ENCODE measurements at places on chromosomes 2 and 18. TPM values are rescaled to one million over a fixed set of nuclear protein-coding genes. Genes with fewer than 3 reads are reported as not detected.

- H3K36me3 ChIP-seq = no peaks in the 10 kb centered on the region
- H3K4me1 ChIP-seq = peaks cover 14% of the 10 kb centered on the region
- DNase-seq = no peak
- 0 out of 2 replicates have a peak, but pooled peaks cover 3% of the 10 kb centered on the region for H3K27me3 ChIP-seq
These were observed 165.4 kb downstream of the RBM43 start for GRCh38 chr2:151096235-151096634.

DNA sequence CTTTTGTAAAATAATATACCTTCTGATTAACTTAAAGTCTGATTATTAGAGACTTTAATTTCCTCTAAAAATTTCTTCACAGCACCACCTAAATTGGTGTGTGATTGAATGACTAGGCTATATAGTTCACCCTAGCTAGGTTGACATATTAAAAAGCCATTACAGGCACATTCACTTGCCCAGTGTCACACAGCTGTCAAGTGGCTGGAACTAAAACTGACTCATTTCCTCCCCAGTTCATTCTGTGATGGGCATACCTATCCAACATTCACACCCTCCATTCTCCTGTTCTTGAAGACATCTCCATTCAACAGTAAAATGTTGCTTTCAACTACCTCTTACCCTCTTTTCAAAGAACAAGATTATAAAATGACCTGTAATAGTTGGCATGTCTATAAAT is 334.5 kb downstream of the ARHGAP15 start:
- peaks cover 3% of the 10 kb centered on the region for H3K4me1 ChIP-seq
- no peaks in the 10 kb centered on the region for H3K36me3 ChIP-seq
- H3K27ac ChIP-seq = no peak overlapping the region
- H3K27me3 ChIP-seq = no peaks in the 10 kb centered on the region
- no peak overlapping the region for H3K4me3 ChIP-seq
- no peak for DNase-seq

The MC4R gene
- total RNA-seq = not detected

DNA sequence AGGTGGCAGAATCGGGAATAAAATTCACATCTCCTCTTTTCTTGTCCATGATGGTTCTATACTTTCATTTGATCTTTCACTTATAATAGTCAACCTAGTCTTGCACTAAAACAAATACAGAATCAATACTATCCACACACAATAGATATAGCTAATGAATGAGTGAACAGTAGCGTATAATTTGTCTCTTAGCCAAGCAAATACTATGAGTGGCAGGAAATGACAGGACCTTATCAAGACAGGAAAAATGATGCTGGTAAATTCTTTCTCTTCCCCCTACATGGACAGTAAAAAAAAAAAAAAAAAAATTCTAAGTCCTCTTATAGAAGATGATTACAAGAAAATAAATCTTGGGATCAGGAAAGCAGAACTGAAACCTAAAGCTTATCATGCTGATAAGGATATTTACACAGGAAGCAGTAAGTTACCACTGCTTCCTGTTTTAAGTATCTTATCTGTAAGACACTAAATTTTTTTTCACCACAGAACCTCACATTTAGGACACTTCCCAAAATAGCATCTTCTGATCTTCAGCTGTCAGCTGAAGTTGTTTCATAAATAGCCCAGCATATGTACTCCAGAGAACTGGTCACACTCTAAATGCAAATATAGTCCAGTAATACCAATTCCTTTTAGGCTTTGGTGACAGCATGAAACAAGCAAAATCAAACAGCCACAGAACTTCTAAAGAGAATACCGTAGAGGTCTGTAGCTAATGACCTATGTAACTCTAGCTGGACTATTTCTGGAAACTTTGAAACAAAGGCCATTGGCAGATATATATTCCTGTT is 27.0 kb downstream of the IRS1 start:
- no peak overlapping the region for H3K4me3 ChIP-seq
- peaks cover 25% of the 10 kb centered on the region for H3K4me1 ChIP-seq
- peak overlapping the region; percentile 44 for H3K27ac ChIP-seq
- DNase-seq = peak; percentile 66
- no peaks in the 10 kb centered on the region for H3K27me3 ChIP-seq
- H3K36me3 ChIP-seq = peaks cover 72% of the 10 kb centered on the region

The TSPYL6 gene
- total RNA-seq = 0.03 TPM

The DNER gene
- 0.15 TPM for total RNA-seq

The SLC9A4 gene
- 0.04 TPM for total RNA-seq

DNA sequence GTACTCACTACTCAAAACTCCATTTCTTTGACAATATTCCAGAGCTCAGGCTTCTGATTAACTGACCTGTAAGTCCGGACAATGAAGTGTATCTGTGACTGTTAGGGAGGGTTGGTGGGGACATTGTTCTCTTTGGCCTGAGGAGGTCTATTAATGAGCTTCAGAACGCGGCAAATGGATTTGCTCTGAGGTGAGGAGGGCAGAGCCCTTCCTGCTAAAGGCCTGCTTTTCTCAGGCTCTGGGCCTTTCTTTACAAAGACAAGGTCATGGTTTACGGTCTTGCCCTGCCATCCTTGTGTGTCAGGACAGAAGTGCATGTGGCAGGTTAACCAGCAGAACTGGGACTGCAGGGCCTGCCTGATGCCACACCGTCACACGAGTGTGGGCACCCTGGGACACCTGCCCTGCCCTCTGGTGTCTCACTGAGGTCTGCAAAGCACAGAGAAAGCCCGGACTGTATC is 7.2 kb downstream of the ALKAL2 start:
- no peak overlapping the region for H3K27ac ChIP-seq
- H3K36me3 ChIP-seq = peaks cover 62% of the 10 kb centered on the region
- H3K4me3 ChIP-seq = no peak overlapping the region
- no peak for DNase-seq

GRCh38 chr2:133599811-133600210 is 31.5 kb upstream of the NCKAP5 start:
- no peak for DNase-seq
- H3K4me1 ChIP-seq = no peaks in the 10 kb centered on the region
- H3K36me3 ChIP-seq = no peaks in the 10 kb centered on the region
- H3K4me3 ChIP-seq = no peak overlapping the region
- H3K27ac ChIP-seq = no peak overlapping the region

The TMEM247 gene
- not detected for total RNA-seq

The ANO7 gene
- 2.3 TPM for total RNA-seq

GRCh38 chr2:234754126-234754525 is 197.7 kb upstream of the SH3BP4 start:
- no peak for DNase-seq
- H3K27ac ChIP-seq = no peak overlapping the region
- H3K36me3 ChIP-seq = no peaks in the 10 kb centered on the region
- H3K27me3 ChIP-seq = no peaks in the 10 kb centered on the region

DNA sequence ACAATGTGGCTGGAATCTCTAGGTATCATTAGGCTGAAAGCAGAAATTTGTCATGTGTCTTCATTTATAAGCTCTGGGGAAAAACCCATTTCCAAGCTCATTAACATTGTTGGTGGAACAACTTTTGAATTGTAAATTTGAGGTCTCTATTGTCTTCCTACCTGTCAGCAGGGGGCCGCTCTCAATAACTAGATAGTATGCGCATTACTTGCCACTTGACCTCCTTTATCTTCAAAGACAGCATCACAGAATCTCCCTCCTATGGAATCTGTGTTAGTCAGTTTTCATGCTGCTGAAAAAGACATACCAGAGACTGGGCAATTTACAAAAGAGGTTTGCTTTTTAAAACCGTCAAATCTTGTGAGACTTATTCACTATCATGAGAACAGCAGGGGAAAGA is 223.1 kb downstream of the CALCRL start:
- peaks cover 20% of the 10 kb centered on the region for H3K4me1 ChIP-seq
- H3K27ac ChIP-seq = no peak overlapping the region
- no peaks in the 10 kb centered on the region for H3K27me3 ChIP-seq
- no peaks in the 10 kb centered on the region for H3K36me3 ChIP-seq
- DNase-seq = no peak
- no peak overlapping the region for H3K4me3 ChIP-seq

The EFHD1 gene
- total RNA-seq = 18.7 TPM

DNA sequence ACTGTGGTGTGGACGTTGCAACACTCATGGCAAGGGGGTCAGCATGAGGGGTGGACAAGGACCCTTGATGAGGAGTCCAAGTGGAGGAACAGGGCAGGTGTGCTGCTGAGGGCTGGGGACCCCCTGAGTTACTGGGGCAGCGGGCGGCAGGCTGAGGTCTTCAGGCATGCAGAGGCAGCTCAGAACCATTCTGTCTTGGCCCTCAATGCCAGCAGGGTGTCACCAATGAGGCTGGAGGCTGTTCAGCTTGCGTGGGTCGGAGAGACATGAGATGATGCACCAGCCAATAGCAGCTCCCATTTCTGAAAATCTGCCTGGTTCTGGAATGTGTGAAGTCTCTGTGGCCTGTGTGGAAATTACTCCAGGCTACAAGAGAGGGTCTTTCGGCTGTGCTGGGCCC is 105.4 kb downstream of the INHBB start:
- no peak for DNase-seq
- no peaks in the 10 kb centered on the region for H3K4me1 ChIP-seq
- H3K36me3 ChIP-seq = no peaks in the 10 kb centered on the region
- H3K27ac ChIP-seq = no peak overlapping the region
- peaks cover 20% of the 10 kb centered on the region for H3K27me3 ChIP-seq

- no peaks in the 10 kb centered on the region for H3K27me3 ChIP-seq
- no peaks in the 10 kb centered on the region for H3K4me1 ChIP-seq
- no peak overlapping the region for H3K4me3 ChIP-seq
- H3K27ac ChIP-seq = no peak overlapping the region
These were observed 45.6 kb upstream of the GREB1L start for GRCh38 chr18:21196426-21196825.

- no peak overlapping the region for H3K27ac ChIP-seq
- DNase-seq = peak; percentile 14
- H3K27me3 ChIP-seq = peaks cover 8% of the 10 kb centered on the region
These were observed 167.7 kb downstream of the TDRD15 start for GRCh38 chr2:21291426-21291825.

GRCh38 chr18:42976869-42977590 is 138.5 kb downstream of the RIT2 start:
- no peaks in the 10 kb centered on the region for H3K27me3 ChIP-seq
- H3K4me3 ChIP-seq = no peak overlapping the region
- H3K27ac ChIP-seq = no peak overlapping the region
- H3K36me3 ChIP-seq = no peaks in the 10 kb centered on the region
- peaks cover 17% of the 10 kb centered on the region for H3K4me1 ChIP-seq

GRCh38 chr2:182822733-182823132 is 43.7 kb downstream of the FRZB start:
- H3K27ac ChIP-seq = no peak overlapping the region
- no peak for DNase-seq

GRCh38 chr2:44949329-44950151 is 8.0 kb downstream of the SIX3 start:
- no peaks in the 10 kb centered on the region for H3K36me3 ChIP-seq
- H3K27me3 ChIP-seq = no peaks in the 10 kb centered on the region
- peak; percentile 45 for DNase-seq
- H3K4me3 ChIP-seq = no peak overlapping the region
- no peak overlapping the region for H3K27ac ChIP-seq
- H3K4me1 ChIP-seq = no peaks in the 10 kb centered on the region

DNA sequence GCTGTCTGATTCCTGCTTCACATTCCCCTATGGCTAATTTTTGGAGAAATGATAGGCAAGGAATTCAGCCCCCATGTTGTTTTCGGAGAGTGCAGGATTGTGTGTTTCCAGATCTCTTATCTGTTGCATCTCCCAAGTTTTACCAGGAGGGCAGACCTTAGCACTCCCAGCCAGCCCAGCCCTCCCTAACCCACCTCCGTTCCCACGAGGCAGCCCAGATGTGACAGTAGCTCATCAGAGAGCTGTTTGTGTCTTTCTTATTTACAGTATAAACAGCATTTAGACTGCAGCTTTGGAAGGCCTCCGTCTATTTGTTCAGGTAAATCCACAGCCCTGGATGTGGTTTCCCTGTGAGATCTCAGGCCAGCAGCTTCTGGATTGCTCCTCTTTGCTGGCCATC is 91.6 kb downstream of the THNSL2 start:
- H3K27me3 ChIP-seq = peaks cover 7% of the 10 kb centered on the region
- no peaks in the 10 kb centered on the region for H3K4me1 ChIP-seq
- H3K36me3 ChIP-seq = no peaks in the 10 kb centered on the region
- no peak for DNase-seq
- H3K4me3 ChIP-seq = no peak overlapping the region
- no peak overlapping the region for H3K27ac ChIP-seq

DNA sequence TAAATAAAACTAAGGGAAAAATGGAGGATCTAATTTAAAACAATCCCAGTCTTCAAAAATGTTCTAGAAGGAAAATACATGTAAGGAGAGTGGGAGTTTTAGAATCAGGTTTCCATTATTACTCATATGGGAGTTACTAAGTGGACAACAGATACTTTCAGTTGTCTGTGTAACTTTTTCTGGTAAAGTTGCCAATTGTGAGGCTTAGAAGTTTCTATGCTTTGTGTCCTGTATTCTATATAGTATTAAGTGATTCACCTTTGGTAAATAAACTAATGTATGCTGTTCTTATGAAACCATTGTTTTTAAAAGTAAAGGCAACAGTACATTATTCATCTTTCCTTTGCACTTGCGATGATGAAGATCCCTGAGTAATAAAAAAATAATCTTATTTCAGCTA is 274.9 kb downstream of the NR4A2 start:
- H3K27ac ChIP-seq = no peak overlapping the region
- no peak for DNase-seq
- no peak overlapping the region for H3K4me3 ChIP-seq
- no peaks in the 10 kb centered on the region for H3K27me3 ChIP-seq
- peaks cover 4% of the 10 kb centered on the region for H3K4me1 ChIP-seq

The EPB41L3 gene
- total RNA-seq = 0.18 TPM

Data from SJCRH30 (cell line).